ENCODE measurements at places on chromosomes 7 and 10.

- no peak for DNase-seq
Measured at GRCh38 chr7:140926021-140926817, 1.5 kb upstream of the BRAF start.

GRCh38 chr7:107605218-107605815 is 25.3 kb downstream of the BCAP29 start:
- DNase-seq, result peak; percentile 18

GRCh38 chr10:25758041-25758457 is 176.0 kb upstream of the MYO3A start:
- DNase-seq, result no peak

DNA sequence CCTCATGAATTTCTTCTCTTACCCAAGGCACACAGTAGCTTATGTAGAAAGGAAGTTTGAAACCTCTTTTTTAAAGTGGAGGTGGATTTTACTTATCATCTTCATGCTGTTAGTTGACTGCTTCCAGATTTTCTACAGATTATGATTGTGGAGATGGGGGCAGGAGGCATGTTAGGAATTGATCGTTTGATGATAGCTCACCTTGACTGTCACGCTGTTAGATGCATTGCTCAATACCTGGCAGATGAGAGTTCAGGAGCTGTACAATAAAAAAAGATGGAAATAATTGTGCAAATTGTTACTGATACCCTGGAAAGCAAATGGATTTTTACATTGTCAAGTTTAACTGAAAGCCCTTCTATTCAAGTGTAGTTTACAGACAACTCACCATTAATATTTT is 340.3 kb downstream of the PLXDC2 start:
- DNase-seq, result no peak

DNA sequence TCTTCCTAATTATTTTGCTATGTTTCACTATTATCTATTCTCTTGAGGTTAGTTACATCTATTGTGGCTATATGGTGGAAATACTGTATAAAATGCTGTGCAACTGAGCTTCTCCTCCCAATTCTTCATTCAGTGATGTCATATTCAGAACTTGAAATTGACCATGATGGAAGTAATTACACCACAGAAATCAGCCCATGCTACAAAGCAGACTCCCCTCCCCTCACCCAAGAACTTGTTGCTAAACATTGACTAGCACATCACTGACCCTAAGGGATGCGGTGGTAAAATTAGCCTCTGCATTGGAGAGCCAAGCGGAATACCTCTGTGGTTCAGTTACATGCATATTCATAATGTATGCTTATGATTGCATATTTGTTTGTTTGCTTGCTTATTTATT is 8.8 kb downstream of the CALD1 start:
- no peak for DNase-seq

- DNase-seq, result no peak
Measured at GRCh38 chr7:91929463-91929862, 11.2 kb upstream of the AKAP9 start.

DNA sequence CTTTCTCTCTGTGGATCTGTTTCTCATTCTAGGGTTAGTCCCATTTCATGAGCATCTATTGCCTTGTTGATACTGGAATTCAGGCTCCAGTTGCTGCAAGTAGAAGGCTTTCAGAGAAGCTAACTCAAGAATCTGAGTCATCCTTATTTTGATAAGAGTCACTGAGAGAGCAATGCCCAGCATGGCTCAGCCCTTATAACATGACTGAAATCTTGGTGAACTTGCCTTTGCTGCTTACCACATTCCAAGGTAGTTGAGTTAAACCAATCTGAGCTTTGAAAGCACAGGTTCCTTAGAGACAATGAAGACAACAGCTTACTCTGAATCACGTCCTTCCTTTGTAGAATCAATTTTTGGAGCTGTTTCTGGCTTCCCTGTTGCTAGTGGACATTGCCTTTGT is 53.6 kb upstream of the CHCHD3 start:
- DNase-seq, result no peak

DNA sequence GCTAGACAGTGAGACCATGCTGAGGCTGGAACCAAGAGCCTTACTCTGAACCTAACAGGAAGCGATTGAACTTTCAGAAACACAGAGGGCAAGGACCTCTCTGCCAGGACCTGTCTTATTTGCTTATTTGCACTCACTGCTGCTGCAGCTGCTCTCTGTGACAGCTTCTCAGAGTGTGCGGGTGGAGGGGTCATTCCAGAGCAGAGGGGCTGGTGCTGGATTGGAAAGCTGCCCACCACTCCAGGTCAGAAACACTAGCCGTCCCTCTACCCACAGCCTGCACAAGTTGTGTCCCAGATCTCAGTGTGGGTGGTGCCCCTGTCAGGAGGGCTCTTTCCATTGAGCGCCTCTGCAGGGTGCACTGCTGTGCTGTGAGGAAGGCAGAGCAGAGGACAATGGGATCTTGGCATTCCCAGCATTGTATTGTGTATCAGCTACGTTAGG is 126.2 kb downstream of the CCNY start:
- DNase-seq, result no peak

DNA sequence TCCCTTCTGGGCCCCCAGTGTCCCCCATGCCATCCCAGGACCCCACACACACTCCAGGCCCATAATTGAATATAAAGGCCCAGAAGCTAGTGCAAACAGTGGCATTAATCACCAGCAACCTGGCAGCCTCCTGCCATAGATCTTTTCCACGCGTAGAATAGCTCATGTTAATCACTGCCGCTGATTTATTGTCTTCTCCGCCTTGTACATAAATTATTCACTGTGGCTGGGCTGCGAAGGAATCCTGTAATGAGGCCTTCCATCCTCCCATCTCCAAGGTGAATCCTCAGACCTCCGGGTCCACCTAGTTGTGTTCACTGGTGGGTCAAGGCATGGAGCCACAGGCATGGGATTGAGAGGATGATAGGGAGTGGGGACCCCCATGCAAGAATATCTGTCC is 33.2 kb downstream of the KAZALD1 start:
- DNase-seq, result no peak

GRCh38 chr10:36789974-36790373 is 335.4 kb upstream of the ANKRD30A start:
- DNase-seq, result no peak

DNA sequence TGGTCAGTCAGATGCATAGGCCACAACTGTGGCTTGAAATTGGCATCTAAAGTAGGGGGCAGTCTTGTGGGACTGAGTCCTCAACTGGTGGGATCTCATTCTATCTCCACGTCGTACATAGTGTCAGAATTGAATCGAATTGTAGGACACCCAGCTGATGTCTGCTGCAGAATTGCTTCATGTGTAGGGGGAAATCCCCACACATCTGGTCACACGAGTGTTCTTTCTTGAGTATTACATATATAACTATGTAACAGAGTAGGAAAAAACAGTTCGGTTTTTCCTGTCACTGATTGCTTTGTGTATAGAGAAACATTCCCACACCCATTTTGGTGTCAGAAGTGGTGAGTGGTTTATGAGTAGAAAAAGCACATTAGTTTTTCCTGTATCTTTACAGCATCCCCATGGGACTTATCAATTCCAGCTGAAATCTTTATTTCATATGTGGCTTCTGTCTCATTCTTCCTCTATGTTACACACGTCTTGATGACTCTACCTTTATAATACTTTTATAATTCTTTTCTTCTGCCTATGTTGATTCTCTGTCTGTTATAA is 79.4 kb upstream of the PCGF5 start:
- no peak for DNase-seq

DNA sequence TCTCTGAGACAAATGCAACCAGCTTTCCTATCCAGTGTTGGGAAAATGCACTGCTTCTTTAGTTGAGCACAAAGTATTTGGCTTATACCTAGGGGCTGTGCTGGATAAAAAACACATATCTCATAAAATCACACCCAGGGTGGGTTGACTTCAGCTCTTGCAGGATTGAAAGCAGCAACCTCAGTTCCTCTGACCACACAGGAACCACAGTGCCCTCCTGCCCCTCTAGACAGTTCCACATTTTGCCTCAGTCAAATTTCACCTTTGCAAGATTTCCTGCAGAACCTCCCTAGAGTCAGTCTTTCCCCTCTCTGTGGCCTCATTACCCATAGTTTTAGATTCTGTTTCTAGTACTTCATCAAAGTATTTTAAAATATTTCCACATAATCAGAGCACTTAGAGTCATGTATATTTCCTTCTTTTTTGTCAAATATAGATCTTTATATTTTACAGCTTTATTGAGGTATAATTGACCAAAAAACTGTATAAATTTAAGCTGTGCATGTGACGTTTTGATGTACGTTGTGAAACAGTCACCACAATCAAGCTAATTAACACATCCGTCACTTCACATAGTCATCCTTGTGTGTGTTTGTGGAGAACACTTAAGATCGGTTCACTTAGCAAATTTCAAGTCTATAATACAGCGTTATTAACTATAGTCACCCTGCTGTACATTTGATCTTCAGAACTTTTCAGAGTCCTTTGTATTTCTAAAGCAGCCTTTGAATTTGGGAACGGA is 37.0 kb upstream of the EGR2 start:
- DNase-seq, result no peak

DNA sequence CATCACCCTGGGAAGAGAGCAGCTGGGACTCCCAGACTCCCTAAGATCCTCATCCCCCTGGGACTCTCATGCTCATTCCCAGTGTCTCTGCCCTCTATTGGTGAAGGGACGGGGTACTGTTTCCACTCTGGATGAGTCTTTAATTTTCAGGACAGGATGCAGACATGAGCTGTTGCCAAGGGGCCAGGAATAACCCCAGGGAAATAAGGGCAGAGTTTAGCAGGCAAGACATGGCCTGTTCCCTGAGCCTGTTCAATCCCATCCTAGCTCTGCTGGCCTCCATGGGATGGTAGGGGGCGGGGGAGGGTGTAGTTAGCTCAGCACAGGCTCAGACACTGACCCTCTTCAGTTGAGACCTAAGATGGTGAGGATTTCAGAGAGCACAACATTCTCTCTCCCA is 14.0 kb downstream of the C10orf105 start:
- DNase-seq, result no peak

DNA sequence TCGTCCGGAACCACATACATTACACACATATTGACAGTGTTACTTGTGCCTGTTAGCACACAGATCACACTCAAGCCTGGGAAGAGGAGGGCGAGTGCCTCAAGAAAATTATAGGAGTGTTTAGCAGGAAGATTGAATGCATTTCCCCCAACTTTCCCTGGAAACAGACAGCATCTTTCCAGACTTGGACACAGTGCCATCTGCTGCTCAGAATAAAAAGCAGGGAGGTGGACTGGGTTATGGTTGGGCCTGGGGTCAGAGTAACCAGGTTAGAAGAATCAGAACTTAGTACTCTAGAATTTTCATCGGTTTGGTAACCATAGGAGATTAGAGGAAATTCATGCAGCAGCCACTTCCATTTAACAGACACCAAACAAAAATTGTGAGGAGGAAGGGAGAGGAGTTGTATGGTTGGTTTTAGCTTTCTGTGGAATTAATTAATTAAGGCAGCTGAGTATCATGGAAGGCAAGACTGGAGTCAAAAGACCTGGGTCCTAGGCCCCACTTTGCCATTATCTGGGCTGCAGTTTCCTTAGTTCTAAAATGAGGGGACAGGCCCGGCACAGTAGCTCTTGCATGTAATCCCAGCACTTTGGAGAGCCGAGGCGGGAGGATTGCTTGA is 43.4 kb upstream of the OPTN start:
- DNase-seq, result no peak

DNA sequence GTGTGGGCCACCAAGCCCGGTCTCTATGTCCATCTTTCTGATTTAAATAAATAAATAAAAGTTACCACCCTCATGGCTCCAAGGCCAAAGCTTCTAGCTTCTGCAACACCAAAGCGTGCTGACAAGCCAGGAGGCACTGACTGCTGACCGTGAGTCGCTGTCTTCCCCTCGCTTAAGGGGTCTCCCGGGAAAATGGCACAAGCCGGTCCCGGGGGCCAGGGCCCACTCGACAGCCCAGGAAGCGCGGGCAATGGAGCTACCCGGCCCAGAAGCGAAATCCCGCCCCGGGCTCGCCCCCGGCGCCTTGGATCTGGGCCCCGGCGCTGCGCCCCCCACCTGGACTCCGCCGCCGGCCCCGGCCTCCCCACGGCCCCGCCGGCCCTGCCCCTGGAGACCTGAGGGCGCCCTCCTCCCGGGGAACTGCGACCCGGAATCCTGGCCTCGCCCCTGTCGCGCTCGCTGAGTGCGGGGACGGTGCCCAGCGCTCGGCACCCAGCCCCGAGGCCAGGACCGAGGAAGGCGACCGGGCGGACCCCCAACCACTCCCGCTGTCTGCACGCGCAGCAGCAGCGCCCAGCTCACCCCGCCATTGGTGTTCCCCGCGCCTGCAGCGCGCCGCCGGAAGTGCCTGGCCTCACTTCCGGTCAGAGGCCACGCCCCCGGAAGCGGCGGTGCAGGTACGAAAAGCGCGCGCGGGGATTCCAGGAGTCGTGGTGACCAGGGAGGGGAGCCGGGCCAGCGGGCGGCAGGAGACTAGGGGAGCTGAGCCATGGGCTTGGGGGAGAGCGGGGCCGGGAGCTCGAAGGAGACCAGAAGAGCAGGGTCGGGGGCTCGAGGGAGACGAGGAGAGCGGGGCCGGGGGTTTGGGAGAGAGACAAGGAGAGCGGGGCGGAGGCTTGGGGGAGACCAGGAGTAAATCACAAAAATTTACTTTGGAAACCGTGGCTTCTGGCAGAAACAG is at the start of the genes MRM2 and NUDT1:
MRM2 (minus strand) TSS at position 626 of the 961 bp plus-strand sequence; CDS start at position 590, 36 bp downstream.
NUDT1 (plus strand) TSS at position 647 of the 961 bp plus-strand sequence. CDS start 2,349 bp downstream, outside the sequence.
- peak; percentile 17 for DNase-seq

DNA sequence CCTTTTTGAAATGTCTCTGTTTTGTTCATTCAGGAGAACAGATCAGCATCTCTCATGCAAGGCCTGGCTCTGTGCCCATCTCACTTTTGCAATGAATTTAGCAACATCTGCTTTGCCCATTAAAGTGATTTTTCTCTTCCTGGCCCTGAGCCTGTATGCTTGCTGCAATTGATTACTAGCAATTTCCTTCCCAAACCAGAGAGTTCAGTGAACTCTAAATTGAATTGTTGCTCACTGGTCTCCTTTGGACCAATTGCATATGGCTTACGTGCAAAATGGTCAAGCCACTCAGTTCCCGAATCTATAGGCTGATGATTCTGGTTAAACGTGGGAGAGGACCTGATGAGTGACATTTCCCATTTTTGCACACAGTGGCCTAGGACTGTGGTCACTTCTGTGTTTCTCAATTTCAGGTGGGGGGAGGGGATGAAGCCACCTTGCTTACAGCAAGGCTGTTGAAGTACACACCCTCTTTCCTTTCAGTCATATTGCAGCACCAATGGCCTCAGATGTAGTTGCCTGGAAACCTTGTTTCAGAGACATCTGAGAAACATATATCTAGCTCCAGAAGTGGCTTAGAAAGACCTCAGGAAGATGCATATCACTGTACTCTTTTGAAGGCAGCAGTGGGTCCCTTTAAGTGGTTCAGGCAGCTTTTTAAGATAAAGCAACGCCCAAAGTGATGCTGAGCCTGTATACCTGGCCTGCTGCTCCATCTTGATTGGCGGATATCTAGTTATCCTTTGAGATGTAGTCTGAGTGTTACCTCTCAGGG is 201.4 kb downstream of the PTEN start:
- DNase-seq, result peak; percentile 73

DNA sequence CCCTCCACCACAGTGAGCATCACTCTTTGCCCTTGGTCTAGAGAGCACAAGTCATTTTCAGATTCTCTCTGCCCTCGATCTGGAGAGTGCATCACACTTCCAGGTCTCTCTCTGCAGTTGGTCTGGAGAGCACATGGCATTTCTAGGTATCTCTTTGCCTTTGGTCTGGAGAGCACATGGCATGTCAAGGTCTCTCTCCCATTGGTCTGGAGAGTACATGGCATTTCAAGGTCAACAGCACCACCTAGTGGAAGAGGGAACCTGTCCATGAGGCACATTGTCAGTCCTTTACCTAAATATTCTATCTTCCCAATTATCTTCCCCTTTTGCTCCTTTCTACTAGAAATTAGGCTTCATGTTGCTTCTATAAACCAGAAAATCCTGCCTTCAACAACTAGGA is 1139.4 kb downstream of the XPNPEP1 start:
- DNase-seq, result peak; percentile 11

Measured in NCI-H1694 treated with DMSO at 0.1 percent for 48 hours (cell line).